ENCODE measurements at places on chromosomes 2 and 18.

GRCh38 chr2:66790651-66791181 lies 355.8 kb downstream of the MEIS1 start:
- no peak for DNase-seq

- DNase-seq, result no peak
Observed at GRCh38 chr2:164151522-164151921, 415.7 kb upstream of the FIGN start.

DNA sequence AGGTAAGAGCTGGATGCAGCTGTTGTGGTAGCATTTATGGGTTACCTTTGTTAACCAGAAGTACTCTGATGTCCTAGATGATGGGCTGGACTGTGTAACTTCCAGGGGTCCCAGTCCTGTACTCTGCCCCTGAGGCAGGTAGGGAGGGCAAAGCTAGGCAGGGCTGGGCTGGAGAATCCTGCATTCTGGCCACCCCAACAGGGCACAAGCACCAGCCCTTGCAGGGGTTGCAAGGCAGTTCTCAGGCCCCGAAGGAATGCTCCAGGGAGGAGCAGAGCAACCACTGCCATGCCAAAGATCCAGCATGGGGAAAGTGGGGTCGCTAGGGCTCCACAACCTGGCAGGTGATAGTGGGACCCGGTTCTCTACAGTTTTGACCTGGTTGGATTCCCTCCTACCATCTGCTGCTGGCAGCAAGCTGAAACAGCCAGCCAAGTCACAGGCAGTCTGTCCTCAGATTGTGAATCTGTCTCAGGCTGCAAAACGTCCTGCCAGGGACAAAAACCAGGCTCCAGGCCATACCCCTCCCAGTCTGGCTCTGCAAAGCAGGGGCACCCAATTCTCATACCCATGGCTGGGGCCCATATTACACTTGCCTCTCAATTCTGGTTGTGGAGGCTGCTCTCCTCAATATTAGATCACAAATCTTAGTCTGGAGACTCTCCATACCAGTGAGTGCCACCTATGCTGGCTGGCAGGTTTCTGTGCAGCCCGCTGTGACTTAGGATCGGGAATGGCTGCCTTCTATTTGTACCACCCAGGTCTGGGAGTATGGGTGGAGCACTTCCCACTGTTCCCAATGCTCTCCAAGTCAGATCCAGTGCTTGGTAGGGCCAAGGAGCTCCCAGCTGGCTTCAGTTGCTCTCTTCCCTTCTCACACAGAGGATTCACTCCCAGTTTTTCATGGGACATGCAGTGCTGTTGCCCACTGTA lies 61.1 kb downstream of the SMCHD1 start:
- DNase-seq, result no peak

DNA sequence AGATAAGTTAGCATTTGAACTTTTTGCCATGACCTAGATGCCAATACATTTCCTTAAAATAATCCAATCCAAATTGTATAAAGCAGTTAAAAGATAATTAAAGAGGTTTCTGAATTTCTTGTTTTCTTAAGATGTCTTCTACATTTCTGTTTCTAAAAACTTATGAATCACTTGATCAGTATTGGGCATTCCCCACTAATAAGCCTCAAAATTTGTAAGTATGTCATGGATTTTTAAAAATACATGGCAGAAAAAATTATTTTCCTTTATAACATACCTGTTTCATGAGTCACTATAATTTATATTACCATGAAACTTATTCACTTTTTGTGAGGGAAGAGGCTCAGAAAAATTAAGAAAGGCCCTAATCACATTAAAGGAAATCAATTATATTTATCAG lies 90.3 kb upstream of the TFPI start:
- DNase-seq, result no peak

DNA sequence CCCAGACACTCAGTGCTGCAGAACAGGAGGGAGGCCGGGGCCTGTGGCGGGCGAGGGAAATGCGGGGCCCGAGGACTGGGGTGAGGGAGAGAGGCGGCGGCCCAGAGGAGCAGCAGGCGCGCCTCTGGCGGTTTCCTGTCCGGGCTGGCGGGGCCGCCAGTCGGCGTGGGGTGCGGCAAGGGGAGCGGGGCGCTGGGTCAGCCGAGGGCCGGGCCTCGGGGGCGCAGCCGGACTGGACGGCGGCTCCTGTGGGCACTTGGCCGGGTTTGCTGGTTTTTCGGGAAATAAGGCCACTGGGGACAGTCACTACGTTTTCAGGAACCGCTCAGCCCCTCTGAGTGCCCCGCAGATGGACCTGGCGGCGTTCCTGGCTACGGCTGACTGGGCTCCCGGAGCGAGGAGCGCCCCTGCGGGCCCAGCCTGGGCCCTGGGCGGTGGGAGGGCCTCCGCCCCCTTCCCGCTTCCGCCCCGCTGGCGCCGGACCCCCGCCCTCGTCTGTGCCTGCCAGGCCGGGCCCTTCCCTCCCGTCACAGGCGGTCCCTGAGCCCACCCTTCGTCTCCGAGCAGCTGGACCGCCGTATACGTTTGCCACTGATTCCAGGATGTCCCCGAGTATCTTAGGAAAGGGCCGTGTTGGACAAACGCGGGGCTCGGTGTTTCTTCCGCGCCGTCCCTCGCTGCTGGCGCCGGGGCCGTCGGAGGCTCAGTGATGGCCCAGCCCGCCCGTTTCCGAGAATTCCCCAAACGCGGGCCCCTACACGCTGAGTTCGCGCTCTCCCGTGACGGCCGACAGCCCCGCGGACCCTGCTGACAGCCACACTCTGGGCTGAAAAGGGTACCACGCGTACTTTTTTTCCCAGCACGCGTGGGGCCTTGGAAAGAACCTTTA lies 84.6 kb downstream of the FAM210A start:
- no peak for DNase-seq

- no peak for DNase-seq
Observed at GRCh38 chr2:72142570-72143440, 4.9 kb downstream of the CYP26B1 start.

DNA sequence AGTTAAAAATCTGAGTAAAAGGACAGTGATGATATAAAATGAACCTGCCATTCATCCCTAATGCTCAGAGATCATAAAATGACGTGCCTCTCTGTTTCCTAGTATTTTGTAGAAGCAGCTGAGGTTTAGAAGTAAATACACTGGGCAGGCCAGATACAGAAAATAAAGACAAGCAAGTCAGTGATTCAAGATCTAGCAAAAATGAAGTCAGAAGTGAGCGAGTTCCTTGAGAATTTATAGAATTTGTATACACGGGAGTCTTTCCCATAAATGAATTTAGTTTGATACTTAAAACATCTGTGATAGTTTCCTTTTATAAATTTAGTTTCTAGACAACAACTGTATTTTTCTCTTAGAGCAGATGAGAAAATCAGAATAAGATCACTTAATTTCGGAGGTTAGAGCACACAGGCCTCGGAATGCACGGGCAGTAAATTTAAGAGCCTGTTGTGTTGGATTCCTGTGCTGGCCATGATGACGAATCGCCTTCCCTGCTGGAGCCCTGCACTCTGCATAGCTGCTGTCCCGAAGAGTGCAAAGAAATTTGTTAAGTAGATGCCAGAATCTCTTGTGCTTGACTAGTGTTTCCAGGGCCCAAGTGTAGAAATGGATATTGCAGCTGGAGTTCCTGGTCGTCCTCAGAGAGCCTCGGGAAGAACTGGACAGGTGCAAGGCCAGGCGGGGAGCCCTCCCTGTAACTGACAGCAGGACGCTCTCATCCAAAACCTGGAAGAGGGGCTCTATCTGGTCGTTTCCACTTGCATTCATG lies 83.7 kb upstream of the RBM44 start:
- DNase-seq, result no peak

- DNase-seq, result no peak
Observed at GRCh38 chr2:170714381-170715061, 616 bp upstream of the SP5 start.

- DNase-seq, result no peak
Observed at GRCh38 chr2:101638181-101638711, 59.3 kb upstream of the MAP4K4 start.

- DNase-seq, result no peak
Observed at GRCh38 chr2:126953483-126953882, 54.8 kb downstream of the TEX51 start.

DNA sequence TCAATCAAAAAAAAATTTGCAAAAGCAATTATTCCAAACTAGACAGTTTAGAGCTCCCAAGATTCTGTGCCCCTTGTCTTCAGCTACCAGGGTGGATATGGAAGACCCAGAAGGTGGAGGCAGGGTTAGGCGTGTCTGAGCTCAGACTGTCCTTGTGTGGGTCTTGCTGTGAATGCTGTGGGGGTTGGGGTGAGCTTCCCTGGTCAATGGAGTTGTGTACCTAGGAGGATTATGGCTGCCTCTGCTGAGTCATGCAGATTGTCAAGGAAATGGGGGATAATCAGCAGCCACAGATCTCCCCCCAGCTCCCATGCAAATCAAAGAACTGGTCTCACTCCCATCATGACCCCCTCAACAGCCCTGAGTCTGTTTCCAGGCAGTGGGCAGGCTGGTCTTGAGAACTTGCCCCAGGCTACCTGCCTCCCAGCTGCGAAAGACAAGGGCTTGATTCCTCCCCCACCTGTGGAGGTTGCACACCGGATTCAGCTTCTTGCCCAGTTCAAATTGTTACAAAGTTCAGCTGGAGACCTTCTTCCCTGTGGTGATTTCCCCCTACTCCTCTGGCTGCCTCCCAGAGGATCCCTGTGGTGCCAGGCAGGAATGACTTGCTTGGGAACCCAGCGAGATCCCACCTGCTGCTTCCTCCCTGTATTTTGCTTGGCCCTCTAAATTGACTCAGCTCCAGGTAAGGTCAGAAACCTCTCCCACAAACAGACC lies 77.0 kb downstream of the RAD51AP2 start:
- no peak for DNase-seq

GRCh38 chr18:331221-331821 lies 63.5 kb upstream of the THOC1 start:
- DNase-seq, result no peak

GRCh38 chr2:241185961-241186360 lies 2.5 kb upstream of the ANO7 start:
- DNase-seq, result no peak

DNA sequence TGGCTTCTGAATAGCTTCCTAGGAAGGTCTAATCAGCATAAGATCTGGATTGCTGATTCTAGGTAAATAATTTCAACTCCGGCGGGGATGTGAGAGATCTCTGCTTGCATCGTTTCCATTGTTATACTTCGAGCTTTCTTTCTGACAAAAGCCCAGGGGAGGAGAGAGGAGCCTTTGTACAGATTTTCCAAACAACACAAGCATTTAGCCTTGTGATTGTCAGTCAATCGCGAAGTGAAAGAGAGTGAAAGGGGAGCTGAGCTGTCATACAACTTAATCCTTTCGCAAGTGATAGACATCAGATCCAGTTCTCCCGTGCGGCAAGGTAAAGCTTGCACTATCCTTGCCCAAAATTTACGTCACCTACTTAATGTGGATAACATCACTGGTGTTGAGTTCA lies 26.2 kb downstream of the RALB start:
- no peak for DNase-seq

GRCh38 chr18:23238152-23238531 lies 102.9 kb downstream of the CABLES1 start:
- DNase-seq, result no peak

DNA sequence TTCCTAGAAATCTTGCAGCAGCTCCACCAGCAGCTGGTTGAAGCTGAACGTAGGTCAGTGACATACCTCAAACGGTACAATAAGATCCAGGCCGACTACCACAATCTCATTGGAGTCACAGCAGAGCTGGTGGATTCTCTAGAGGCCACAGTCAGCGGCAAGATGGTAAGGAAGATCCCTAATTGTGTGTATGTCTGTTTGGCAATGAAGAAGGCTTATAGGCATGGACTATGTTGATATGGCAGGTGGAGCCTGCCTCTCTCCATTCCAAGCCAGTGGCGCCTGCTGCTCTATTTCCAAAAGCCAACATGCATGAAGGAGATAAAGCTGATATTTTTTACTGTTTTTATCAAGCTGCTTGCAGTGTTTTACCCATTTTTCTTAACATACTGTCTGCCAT lies 36.8 kb downstream of the ARMC9 start:
- DNase-seq, result no peak

- no peak for DNase-seq
Observed at GRCh38 chr2:10073706-10074105, 6.5 kb downstream of the CYS1 start.

DNA sequence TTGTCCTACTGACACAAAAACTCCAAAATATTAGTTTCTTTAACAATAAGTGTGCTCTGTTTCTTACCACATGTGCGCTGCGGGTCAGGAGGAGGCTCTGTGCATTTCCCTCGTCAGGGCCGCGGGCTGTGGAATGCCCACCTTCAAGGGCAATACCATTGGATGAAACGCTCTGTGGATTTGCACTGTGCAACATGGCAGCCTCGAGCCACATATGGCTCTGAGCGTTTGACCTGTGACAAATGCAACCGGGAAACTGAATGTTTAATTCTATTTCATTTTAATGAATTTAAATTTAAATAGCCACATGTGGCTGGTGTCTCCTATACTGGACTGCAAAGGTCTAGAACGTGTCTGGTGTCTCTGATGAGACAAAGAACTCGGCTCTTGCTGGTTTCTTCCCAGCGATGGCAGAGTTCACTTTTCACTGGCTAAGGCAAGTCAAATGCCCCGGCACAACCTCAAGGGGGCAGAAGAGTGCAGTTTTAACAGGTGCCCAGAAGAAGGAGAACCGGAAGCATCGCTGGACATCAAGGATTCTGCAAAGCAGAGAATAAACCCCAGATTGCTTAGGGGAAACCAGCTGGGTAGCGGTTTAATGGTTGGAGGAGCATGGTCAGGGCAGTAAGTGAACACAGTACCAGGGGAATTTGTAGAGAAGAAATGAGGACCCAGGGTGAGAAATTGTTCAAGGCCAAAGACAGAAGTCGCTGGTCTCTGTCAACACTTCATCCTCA lies 37.0 kb upstream of the TMEM18 start:
- no peak for DNase-seq

GRCh38 chr2:16890081-16890480 lies 224.4 kb upstream of the CYRIA start:
- DNase-seq, result no peak

DNA sequence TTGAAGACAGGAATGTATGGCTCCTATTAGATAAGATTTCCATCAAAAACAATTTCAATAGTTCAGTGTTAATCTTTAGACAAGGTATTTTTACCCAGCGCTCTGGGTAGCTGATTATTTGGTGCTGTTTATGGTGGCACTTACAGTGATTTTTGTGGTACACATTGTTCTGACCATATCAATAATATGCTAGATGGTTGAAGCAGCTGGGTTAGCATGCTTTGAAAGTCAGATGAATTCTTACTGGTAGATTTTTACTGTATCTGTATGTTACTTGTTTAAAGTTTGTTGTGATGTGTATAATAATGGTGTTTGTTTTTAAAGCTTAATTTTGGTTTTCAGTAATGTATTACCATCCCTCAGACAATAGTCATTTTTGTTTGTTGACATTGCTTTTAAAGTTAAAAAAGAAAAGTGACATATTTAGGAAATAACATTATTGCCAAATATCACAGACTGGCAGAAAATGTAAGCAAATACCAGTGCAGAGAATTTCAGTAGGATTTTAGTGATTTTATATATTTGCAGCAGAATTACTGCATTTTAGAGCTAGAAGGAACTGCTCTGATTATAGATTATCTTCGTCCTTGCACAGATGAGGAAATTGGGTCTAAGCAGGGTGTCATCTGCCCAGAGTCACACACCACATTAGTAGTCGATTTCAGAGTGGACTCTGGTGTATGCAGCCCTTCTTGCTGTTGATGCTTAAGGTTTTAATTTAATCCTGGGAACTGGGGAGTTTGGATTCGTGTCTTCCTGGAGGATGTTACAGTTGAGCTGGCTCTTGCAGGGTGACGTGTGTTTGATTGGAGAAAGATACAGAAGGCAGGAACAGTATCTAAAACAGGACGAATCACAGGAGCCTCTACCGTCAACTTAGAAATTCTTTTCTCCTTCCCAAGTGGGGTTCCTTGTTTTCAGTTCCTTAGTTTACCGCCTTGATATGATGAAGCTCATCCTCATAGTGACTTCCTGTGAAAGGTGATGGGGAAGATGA lies 6.6 kb downstream of the SOCS6 start:
- no peak for DNase-seq

GRCh38 chr2:139477618-139478017 lies 697.4 kb upstream of the NXPH2 start:
- no peak for DNase-seq
